Karpas-422 (cell line): ENCODE measurements at places on chromosomes 4 and X. TPM values are rescaled to one million over a fixed set of nuclear protein-coding genes. Genes with fewer than 3 reads are reported as not detected.
A peak's percentile ranks its signal among the peaks of the same experiment; 100 is the strongest.

Gene ZAR1
- total RNA-seq, result not detected in 2 replicates

Gene PITX2
- total RNA-seq, result not detected in 2 replicates

Gene SULT1E1
- total RNA-seq, result not detected in 2 replicates

Gene MAP9
- total RNA-seq, result 16.1 and 57.4 TPM in 2 replicates

DNA sequence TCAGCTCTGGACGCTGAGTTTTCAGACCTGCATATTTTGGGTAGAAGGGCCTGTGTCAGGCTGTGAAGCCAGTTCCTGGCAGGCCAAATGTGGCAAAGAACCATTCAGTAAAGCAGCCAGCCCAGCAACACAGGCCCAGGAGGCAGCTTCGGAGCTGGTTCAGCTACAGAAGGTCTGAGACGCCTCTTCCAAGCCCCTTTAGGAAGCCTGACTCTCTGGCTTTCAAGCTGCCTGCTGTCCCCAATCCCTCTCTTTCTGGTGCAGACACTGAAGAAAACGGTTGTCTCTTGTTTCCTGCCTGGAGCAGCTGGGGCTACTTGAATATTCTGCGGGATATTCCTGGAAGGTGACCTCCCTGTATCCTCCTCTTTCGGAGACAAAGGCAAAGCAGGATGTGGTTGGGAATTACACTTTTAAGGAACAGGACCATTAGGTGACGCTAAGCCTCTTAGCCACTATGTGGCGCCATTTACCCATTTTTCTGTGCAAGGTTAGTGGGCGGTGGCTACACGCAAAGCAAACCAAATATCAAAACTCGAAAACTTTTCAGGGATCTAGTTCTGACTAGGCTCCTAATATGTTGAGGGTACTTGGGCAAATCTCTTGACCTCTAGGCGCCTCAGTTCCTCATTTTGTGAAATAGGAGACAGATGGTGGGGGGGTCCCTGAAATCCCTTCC, 47.2 kb upstream of the LAS1L start:
- H3K27me3 ChIP-seq, result no peaks in the 10 kb centered on the region
- peak; percentile 87 for DNase-seq
- no peak overlapping the region for H3K4me3 ChIP-seq

DNA sequence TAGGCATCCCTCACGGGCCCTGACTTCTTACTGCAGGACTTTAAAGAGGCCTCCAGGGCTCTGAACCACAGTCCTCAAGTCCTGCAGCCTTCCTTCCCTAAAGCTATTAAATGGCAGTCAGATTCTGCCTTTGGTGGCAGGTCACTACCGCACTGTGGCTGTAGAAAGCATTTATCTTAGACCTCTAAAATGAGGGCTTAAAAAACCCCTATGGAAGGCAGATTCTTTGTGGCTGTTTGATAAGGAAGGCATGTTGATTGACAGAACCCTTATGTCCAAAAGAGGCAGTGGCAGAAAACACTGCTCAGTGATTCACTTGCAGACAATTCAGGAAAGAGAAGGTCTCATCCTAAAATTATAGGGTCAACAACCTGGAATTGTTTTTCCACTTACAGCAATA, 79.2 kb downstream of the FBXL5 start:
- H3K27ac ChIP-seq, result no peak overlapping the region
- H3K36me3 ChIP-seq, result no peaks in the 10 kb centered on the region
- DNase-seq, result no peak
- H3K4me3 ChIP-seq, result no peak overlapping the region

DNA sequence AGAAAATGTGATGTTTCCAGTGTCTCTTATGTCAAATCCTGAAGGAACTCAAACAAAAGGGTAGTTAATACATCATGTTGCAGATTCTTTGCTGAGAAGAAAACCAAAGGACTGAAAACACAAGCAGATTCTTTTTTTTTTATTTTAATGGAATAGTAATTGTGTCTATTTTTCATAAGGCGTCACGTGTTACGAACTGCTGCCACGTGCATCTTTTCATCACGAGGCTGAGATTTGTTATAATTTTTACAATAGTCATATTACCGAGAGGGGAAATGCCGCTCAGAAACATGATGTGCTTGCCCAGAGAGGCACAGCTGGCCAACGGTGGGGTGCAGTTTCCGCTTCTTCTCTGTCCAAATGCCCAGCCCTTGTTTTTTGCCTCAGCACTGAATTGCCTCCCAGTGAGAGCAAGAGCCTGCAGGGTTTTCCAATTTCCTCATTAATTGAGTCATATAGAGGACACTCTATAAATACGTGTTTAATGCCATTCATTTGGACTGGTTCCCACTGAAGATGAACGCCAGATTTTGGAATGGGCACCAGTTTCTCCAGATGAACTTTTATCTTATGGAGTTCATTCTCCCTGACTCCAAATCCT, 225.3 kb downstream of the STK32B start:
- no peaks in the 10 kb centered on the region for H3K4me1 ChIP-seq
- H3K4me3 ChIP-seq, result no peak overlapping the region
- H3K27me3 ChIP-seq, result no peaks in the 10 kb centered on the region
- H3K36me3 ChIP-seq, result no peaks in the 10 kb centered on the region
- DNase-seq, result no peak
- no peak overlapping the region for H3K27ac ChIP-seq

- no peak overlapping the region for H3K27ac ChIP-seq
- DNase-seq, result peak; percentile 95
- no peaks in the 10 kb centered on the region for H3K36me3 ChIP-seq
- H3K4me3 ChIP-seq, result peak overlapping the region; percentile 60
- no peaks in the 10 kb centered on the region for H3K27me3 ChIP-seq
Observed at GRCh38 chrX:131792356-131792749, 230.7 kb upstream of the STK26 start.

DNA sequence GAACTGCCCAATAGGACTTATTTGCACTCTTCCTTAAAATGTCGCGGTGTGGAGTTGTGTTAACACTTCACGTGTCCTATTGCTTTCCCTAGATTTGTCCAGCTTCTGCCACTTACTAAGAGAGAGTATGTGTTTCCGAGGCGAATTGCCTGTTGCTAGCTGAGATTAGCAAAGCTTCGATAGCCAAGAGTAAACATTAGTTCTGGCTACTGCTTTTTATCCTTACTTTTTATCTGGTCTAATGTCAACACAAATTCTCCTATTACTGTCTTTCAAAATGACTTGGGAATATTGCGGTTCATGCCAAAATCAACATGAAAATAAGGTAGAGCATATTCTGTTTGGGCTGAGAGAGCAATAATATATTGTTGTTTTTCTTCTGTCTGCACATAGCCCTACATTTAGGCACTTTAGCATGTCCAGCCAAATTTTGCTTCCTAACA, 90.4 kb upstream of the VEGFC start:
- no peak for DNase-seq
- H3K27me3 ChIP-seq, result no peaks in the 10 kb centered on the region
- H3K4me3 ChIP-seq, result no peak overlapping the region
- H3K36me3 ChIP-seq, result no peaks in the 10 kb centered on the region
- no peaks in the 10 kb centered on the region for H3K4me1 ChIP-seq

DNA sequence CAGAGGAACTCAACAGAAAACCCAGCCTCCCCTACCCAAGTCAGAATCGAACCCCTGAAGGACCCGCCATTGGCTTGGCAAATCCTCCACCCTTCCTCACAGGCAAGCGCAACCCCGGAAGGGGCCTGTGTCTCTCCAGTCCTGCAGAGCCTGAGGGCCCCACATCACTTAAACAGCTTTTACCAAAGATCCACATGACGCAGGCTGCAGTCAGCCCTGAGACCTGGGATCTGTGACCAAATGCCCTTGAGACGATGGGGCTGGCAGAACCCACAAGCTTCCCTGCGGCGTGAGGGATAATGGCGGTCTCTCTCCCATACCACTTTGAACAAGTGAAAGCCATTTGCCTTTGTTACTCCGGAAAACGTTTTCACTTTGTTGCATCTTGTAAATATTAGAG, 54.9 kb downstream of the ACOX3 start:
- no peak overlapping the region for H3K27ac ChIP-seq
- DNase-seq, result no peak
- no peaks in the 10 kb centered on the region for H3K4me1 ChIP-seq
- no peaks in the 10 kb centered on the region for H3K36me3 ChIP-seq

DNA sequence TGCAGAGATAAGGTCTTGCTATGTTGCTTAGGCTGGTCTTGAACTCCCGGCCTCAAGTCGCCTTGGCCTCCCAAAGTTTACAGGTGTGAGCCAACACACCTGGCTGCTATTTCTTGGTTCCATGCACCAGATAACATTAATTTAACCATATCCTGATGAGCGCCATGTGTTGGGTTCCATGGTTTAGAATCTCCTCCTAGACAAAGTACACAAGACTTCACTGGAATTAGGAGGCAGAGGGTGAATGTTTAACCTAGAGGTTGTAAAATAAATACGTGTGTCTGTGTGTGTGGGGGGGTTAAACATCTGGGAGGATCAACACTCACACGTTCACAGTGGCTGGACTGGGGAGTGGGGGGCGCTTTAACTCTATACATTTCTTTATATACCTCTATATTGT, 32.4 kb upstream of the SORCS2 start:
- H3K4me1 ChIP-seq, result peaks cover 9% of the 10 kb centered on the region
- no peak overlapping the region for H3K4me3 ChIP-seq
- no peaks in the 10 kb centered on the region for H3K36me3 ChIP-seq
- H3K27me3 ChIP-seq, result no peaks in the 10 kb centered on the region
- H3K27ac ChIP-seq, result no peak overlapping the region
